Femur (tissue), 1 donor: ENCODE measurements at places on chromosomes 16 and 17.
A peak's percentile ranks its signal among the peaks of the same experiment; 100 is the strongest.

DNA sequence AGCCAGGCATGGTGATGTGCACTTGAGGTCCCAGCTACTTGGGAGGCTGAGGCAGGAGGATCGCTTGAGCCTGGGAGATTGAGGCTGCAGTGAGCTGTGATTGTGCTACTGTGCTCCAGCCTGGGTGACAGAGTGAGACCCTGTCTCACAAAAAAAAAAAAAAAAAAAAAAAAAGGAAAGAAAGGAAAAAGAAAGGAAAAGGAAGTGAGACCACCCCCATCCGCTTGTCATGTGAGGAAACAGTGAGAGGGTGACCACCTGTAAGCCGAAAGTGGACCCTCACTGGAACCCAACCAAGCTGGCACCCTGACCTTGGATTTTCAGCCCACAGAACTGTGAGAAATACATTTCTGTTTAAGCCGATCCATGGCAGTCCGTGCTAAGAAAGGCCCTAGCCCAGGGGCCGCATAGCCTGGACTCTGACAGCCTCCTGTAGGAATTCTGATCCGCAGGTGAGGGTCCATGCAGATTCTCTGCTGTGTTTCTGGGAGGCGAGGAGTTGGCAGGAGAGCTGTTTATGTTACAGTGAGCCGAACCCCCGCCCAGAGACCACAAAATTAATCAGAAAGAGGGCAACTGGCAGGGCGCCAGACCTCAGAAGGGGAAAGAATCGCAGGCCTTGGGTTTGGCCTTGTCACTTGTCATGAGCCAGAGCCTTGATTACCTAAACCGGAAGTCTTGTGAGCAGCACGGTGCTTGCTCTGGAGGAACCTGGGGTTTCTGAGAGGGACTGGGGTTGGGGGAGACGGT lies 945 bp downstream of the SGSH start:
- DNase-seq: peak; percentile 79

GRCh38 chr16:19524356-19524615 lies 544 bp downstream of the CCP110 start:
- DNase-seq: peak; percentile 46

- no peak for DNase-seq
These were observed 27.7 kb downstream of the USP7 start for GRCh38 chr16:8935989-8936388.

DNA sequence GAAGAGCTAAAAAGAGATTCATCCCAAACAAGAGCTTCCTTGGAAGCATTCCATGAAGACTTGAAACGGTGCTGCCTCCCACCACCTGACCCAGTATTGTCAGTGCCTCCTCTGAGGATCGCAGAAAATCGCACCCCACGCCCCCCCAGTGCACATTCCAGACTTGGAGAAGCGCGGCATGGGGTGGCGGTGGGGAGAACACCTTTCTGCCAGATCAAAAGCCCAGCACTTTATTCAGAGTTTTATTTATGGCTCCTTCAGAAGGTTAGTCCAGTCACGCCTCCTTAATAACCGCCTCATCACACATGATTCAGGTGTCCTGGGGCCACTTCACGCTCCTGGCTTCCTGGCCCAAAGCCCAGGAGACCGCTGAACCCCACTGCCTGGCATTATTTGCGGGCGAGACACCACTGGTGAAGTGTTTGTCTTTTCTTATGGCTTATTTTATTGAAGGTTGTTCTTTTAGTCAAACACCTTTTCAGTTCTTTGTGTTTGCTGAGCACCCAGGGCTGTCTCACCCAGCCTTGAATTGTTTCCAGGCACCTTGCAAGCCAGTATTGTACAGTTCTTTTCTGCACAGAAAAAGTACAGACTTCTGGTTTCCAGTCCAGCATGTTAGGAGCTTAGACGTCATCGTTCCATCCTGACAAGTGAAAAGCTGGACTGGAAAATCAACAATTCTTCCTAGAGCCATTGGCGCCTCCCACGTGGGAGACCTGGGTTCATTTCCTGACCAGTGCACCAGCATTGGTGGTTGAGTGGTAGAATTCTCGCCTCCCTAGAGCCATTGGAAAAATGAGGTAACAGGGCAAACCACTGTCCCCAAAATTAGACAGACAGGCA lies 79.6 kb upstream of the CACNG5 start:
- DNase-seq: no peak

GRCh38 chr16:68214726-68215125 lies 21.2 kb downstream of the ESRP2 start:
- no peak for DNase-seq

GRCh38 chr16:28311913-28312312 lies 19.6 kb downstream of the SBK1 start:
- DNase-seq: no peak

GRCh38 chr16:69171325-69172084 lies 15.5 kb upstream of the SNTB2 start:
- peak; percentile 30 for DNase-seq

DNA sequence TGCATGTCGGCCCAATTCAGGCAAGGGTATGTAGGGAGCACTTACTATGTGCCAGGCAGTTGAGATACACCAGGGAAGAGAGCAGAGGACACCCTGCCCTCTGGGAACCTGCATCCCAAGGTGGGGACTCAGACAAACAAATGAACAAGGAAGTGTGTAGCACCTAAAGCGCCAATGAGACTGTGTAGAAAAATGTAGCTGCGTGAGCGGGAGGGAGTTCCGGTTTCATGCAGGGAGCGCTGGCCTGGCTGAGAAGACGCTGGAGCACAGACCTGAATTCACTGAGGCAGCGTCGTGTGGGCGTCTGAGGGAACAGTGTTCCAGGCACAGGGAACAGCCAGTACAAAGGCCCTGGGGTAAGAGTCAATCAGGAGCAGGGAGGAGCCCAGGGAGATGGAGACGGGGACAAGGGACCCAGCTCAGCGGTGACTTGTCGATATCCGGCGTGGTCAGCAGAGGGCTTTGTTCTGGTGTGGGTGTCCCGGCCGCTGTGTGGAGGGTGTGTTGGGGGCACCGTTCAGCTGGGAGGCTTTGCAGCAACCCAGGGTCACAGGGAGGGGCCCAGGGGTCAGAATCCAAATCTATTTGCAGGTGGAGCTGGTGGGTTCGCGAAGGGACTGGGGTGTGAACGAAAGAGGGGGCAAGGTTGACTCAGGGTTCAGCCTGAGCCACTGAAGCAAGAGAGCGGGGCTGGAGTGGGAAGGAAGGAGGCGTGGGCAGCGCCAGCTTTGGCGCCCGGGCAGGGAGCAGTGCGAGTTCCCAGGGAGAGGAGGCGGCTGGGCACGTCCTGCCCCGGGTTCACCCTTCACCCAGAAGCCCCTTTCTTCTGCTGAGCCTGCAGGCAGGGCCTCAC lies 17.8 kb upstream of the OSGIN1 start:
- DNase-seq: no peak

DNA sequence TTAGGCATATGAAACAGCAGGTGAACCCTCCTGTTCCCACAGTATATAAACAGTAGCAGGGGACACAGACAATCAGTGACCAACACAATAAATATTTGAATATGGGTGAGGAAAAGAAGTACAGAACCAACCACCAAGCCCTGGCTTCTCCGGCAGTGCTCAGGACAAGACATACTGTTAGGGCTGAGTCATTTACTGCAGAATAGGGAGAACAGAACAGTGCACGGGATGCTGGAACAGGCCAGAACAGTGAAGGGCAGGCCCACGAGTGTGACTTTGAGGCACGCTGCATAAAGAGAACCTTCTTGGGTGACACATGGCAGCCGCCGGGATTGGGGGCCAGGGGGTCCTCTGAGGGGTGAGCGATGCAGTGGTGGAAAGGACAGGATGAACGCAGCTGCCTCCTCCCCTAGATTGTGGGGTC lies 160.4 kb downstream of the CMIP start:
- DNase-seq: no peak

DNA sequence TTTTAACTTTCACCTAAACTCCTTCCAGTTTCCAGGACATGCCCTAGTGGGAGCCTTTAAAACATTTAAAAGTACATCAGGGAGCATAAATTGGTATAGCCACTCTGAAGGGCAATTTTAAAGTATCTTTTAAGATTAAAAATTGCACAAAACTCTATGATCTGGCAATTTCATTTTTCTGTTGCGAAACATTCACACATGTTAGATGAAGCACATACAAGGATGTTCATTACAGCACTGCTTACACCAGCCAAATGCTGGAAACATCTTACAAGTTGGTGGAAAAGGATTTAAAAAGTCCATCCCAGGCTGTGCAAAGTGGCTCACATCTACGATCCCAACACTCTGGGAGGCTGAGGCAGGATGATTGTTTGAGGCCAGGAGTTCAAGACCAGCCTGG lies 26.4 kb upstream of the LONP2 start:
- DNase-seq: no peak

DNA sequence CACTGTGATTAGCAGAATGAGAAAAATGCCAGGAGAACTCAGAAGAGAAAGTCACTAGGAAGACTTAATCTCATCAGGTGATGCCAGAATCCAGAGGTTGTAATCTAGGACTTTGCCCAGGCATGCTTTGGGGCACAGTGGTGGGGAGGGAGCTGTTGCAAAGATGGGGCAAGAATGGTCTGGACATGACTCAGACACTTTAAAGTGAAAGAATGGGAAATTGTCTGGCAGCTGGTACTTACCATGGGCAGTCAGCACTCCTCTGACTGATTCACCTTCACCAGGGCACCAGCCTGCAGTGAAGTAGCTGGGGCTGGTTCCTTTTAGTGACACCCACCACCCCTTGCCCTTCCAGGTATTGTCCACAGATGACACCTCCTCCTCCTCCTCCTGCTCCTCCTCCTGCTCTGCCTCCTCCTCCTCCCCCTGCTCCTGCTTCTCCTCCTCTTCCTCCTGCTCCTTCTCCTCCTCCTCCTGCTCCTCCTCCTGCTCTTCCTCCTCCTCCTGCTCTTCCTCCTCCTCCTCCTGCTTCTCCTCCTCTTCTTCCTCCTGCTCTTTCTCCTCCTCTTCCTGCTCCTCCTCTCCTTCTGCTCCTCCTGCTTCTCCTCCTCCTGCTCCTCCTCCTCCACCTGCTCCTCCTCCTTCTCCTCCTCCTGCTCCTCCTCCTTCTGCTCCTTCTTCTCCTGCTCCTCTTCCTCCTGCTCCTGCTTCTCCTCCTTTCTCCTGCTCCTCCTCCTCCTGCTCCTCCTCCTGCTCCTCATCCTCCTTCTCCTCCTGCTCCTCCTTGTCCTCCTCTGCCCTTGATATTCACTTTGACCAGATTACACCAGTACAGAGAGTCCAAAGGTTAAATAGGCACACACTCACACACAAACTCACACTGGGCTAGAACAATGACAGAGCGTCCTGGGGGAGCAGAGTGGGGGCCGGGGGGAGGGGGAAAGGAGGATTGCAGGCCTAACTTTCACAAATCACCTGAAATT lies at the start of gene CHD9NB:
Gene CHD9NB (minus strand): TSS at position 379 of the 983 bp plus-strand sequence. CDS start 8,739 bp downstream, outside the sequence.
- DNase-seq: no peak

GRCh38 chr16:29736764-29737163 lies 9.0 kb downstream of the C16orf54 start:
- no peak for DNase-seq

- no peak for DNase-seq
These were observed 36.2 kb downstream of the ASPA start for GRCh38 chr17:3511852-3512504.

GRCh38 chr17:35299135-35299534 lies 56.3 kb downstream of the SLFN5 start:
- no peak for DNase-seq

DNA sequence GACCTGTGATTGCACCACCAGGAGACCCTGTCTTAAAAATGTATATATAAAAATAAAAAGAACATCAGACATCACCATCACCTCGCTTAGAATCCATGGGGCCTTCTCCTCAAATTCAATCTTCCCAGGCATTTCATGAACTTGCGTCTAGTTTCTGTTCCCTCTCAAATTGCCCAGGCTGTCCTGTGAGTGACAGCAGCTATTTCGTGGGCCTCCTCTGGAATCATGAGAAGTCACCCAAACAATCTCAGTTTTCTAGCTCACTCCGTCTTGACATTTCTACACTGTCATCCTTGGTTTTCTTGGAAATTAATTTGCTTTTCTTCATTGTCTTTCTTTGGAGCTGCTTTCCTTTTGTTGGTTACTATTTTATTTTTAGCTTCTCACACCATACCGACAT lies 7.3 kb downstream of the SLC52A1 start:
- no peak for DNase-seq

GRCh38 chr17:39643271-39643670 lies 6.3 kb downstream of the STARD3 start:
- no peak for DNase-seq

DNA sequence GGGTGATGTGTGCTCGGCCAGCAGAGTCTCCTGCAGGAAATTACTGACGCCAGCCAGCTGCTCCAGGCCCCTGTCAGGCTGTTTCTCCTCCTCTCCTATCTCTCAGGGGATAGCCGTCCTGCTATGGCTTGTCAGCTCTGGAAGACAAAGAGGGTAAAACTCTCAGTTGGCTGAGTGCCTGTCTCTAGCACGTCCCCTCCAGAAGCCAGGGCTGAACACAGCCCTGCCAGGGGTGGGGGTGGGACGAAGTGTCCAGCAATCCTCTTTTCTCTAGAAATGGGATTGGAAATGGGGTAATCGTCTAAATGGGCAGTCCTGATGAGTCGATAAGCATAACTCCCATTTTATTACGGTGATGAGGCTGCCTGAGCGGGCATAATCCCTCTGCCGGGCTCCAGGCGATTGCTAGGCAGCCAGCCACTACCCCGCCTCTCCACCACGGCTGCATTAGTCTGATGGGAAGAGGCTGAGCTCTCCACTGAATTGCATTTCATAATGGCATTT lies 89.1 kb upstream of the GNAO1 start:
- DNase-seq: peak; percentile 47

DNA sequence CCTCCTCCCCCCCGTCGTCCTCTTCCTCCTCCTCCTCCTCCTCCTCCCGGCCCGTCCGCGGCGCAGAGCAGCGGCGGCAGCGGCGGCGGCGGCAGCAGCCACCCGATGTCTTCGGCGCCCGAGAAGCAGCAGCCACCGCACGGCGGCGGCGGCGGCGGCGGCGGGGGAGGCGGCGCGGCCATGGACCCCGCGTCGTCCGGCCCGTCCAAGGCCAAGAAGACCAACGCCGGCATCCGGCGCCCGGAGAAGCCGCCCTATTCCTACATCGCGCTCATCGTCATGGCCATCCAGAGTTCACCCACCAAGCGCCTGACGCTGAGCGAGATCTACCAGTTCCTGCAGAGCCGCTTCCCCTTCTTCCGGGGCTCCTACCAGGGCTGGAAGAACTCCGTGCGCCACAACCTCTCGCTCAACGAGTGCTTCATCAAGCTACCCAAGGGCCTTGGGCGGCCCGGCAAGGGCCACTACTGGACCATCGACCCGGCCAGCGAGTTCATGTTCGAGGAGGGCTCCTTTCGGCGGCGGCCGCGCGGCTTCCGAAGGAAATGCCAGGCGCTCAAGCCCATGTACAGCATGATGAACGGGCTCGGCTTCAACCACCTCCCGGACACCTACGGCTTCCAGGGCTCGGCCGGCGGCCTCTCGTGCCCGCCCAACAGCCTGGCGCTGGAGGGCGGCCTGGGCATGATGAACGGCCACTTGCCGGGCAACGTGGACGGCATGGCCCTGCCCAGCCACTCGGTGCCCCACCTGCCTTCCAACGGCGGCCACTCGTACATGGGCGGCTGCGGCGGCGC lies at the start of gene FOXF1:
Gene FOXF1 (plus strand): TSS at position 63 of the 797 bp plus-strand sequence. CDS start 43 bp downstream, at position 106.
- DNase-seq: no peak

DNA sequence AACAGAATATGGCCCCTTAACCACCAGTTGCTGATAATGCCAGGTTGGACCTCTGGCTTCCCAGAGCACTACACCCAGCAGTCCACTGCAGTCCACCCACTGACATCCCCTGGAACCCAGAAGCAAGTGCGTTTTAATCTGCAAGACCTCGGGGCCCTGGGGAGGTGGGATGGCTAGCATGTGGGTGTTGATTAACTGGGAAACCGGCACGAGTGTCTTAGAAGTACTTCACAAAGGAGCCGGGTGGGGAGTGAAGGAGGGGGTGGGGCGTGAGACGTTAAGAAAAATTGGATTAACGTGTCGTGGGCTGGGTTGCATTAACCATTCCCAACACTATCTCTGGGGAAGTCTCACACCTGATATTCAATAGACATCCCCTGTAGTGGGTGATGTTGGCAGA lies 6.1 kb upstream of the HIC1 start:
- DNase-seq: peak; percentile 29
